ENCODE measurements at places on chromosomes 6 and 20.

DNA sequence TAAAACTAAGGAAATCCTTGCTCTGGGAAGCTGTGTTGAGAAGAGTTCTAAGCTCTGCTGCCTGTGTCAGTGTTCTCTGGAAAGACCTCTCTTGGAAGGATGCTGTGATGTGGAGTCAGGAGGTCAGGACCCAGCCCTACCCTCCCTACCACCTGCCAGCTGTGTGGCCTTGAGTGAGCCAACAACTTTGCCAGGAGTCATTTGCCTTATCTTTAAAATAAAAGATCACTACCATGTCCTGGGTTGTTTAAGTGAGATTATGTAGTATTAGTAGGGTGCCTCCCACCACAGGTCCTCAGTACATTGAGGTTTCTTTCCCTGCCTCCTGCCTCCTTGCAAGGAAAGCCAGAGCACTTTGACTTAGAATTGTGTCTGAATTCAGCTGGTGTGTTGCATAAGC is 64.9 kb downstream of the FOXO3 start:
- peak; percentile 23 for DNase-seq

DNA sequence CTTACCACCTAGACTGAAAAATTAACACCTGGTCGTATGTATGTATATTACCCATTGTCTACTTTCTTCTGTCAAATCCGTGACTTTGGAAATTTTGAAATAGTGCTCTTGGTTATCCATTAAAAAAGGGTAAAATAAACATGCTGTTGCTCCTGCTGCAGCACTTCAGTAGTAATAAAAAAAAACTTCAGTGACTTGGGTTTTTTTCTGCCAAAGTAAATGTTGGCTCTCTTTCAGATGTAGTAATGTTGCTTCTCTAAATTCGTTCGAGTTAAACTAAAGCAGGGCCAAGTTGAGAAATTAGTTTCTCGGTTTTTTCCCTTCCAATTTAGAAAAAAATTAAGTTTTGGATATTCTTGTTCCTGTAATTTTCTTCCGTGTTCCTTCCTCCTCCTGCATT is 34.2 kb downstream of the JARID2 start:
- no peak for DNase-seq

DNA sequence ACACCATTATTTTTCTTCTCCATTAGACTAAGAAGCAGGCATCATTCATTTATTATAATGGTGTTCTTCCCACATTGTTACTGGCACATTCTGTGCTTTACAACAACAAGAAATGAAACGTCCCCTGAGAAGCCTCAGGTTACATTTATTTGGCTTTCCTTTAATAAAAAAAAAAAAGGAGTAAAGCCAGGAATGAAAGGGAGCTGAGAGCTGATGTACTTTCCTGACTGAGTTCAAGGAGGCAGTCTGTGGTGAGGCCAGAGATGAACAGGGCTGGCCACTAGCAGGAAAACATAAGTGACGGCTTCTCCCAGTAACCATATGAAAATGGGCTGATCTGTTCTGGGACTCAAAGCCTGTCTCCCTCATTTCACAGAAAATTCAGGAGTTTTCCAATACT is 742.1 kb downstream of the MAFB start:
- DNase-seq: no peak

- DNase-seq: peak; percentile 36
These were observed 52.3 kb upstream of the IFNGR1 start for GRCh38 chr6:137271245-137272183.

- DNase-seq: no peak
These were observed 58.6 kb downstream of the NOL4L start for GRCh38 chr20:32526541-32526940.

DNA sequence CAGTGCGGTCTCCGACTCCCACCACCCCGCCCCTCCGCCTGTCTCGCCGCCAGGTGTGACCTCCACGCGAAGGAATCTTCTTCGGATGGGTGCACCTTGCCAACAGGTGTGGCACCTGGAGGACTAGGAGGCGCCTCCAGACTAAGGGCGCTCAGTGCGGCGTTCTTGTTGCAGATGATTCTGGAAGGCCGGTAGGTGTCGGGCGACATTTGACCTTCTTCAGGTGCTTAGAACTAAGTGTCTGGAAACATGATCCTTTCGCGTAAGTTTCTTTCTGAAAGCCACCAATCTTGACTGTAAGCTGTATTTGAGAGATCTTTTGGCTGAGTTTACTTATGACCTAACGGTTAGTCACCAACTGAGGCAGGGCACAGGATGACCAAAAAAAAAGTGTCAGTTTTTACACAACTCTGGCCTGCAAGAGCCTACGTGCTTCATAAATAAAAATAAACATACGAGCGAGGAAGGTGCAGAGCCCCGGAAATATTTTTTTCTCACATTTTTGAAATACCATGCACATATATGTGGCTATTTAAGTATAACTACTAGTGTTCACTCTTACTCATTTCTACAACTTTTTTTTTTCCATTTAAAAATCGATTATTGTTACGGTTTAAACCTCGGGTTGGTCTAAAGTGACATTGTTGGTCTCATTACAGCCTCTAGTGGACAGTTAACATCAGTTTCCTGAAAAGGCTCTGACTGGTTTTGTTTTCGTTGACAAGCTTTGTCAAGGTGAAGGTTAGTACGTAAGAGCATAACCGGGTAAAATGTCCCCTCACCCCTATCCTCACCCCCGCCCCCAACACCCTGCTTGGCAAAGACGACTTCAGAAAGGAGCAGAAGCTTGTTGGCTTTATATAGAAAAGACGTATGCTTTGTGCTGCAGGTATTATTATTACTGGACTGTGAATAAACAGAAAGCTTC is 1.6 kb upstream of the ATXN1 start:
- peak; percentile 51 for DNase-seq

GRCh38 chr6:49409951-49410542 is 53.0 kb downstream of the MMUT start:
- peak; percentile 50 for DNase-seq

GRCh38 chr6:169038691-169039090 is 215.0 kb downstream of the THBS2 start:
- no peak for DNase-seq

GRCh38 chr6:144675231-144675861 is 390.2 kb downstream of the UTRN start:
- DNase-seq: peak; percentile 63

GRCh38 chr6:136007345-136007744 is 155.8 kb downstream of the PDE7B start:
- DNase-seq: no peak

DNA sequence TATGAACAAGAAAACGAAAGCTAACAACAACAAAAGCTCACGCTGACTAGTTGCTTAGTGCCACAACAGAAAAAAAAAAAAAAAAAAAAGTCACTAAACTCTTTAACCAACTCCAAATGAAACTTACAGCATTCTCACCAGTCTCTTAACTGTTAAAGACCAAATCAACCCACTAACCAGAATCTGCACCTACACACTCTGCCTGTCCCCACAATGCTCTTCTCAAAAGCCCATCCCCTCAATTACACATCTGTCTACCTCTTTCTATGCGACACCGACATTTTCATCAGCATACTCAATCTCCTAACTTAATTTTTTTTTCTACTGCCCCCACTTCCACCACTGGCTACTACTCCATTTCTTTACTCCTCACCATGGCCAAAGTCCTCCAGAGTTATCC is 34.3 kb downstream of the NOL7 start:
- DNase-seq: no peak

DNA sequence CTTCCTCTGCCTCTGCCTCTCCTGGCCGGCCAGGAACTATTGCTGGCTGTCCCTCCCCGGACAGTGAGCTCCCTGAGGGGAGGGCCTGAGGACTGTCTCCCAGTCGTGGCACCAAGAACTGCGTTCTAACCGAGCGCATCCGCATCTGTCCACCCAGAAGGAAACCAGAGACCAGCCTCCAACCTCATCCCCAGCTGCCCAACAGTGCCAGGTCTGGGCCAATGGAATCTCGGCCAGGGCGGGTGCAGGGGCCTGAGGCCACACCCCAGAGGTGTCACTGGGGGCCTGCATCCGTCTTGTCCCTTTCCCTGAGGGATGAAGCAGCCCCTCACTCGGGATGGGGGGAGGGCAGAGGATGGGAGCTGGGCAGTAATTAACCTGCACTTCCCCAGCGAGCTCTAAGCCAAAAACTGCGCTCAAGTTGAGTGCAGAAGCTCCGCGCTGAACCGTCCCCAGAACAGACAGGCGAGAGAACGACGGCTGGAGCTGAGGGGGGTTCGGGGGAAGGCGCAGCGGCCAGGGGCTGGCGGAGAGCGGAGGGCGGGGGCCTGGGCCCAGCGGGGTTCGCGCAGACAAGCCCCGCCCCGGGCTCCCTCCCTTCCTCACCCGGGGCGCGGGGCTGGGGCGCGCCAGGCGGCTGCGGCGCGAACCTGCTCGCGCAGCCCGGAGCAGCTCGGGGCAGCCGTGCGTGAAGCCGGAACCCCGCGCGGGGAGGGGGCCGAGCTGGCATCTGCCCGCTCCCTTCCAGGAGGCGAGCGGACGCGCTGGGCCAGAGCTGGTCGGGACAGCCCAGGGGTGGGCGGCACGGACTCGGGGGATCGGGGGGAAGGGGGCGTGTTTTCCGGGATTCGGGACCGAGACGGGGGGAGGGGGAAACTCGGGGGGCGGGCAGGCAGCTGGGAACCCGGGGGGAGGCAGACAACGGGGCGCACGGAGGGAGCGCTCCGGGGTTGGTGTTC is 1.4 kb downstream of the TFEB start:
- DNase-seq: peak; percentile 78

GRCh38 chr6:3377536-3378397 is 79.1 kb downstream of the SLC22A23 start:
- no peak for DNase-seq

GRCh38 chr6:135890876-135891275 is 39.4 kb downstream of the PDE7B start:
- no peak for DNase-seq

DNA sequence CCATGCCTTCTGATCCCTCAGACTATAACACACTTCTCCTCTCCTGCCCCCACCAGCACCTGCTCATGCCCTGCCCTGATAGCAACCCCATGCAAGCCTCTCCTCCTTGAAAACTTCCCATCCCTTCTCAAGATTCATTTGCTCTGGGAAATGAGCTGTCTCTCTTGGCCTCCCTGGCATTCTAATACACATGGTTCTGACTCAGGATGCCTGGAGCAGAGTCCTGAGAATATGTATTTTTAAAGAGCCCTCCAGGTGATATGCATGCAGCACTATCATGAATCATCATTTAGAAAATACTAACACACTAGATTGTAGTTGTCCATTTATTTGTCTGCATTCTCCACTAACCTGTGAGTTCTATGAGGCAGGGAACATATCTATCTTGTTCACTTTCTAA is 26.6 kb downstream of the HDGFL1 start:
- DNase-seq: peak; percentile 92

DNA sequence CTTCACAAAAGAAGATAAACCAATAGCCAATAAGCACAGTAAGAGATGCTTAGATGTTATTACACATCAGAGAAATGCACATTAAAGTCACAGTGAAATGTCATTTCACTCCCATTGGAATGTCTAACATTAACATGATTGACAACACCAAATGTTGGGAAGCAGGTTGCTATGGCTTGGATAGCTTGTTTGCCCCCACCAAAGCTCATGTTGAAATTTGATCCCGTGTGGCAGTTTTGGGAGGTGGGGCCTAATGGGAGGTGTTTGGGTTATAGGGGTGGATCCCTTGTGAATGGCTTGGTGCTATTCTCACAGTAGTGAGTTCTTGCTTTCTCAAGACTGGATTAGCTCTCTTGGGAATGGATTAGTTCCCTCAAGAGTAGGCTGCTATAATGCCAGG is 44.8 kb downstream of the MRAP2 start:
- no peak for DNase-seq

GRCh38 chr6:102197211-102197610 is 803.7 kb downstream of the GRIK2 start:
- DNase-seq: no peak

- DNase-seq: no peak
These were observed 58.2 kb downstream of the ZHX3 start for GRCh38 chr20:41259309-41259708.

- no peak for DNase-seq
These were observed 148.2 kb downstream of the BMP7 start for GRCh38 chr20:57118107-57118769.

GRCh38 chr6:136982928-136983327 is 60.8 kb downstream of the SLC35D3 start:
- DNase-seq: no peak

DNA sequence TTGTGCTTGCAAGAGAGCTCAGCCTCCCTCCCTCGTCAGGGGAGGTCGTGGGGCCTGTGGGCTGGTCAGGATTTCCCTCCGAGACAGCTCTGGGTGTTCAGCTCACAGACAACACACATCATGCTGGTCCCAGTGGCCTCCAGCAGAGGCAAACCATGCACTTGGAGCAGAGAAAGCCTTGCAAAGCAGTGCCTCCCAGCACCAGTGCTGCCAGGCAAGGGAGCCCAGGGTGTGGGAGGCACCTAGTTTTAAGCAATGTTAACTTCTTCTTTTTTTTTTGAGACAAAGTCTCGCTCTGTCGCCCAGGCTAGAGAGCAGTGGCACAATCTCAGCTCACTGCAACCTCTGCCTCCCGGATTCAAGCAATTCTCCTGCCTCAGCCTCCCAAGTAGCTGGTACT is 34.0 kb upstream of the INSM1 start:
- DNase-seq: no peak

DNA sequence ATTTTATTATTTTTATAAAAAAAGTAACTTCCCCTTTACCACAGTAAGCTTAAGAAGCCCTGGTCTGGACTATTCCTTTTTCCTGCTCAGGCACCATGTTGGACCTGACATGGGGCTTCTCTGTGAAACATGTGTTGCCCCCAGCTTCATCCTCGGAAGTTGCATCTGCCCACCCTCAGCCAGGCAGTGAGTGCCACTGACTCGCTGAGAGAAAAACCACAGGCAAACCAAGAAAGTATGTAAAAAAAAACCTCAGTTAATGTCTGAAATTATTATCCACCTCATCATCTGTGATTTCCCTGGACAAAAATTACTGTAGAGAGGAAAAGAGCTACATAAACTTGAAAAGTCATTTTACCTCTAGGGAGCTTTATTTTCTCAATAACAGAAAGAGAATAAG is 109.9 kb upstream of the MCHR2 start:
- no peak for DNase-seq

DNA sequence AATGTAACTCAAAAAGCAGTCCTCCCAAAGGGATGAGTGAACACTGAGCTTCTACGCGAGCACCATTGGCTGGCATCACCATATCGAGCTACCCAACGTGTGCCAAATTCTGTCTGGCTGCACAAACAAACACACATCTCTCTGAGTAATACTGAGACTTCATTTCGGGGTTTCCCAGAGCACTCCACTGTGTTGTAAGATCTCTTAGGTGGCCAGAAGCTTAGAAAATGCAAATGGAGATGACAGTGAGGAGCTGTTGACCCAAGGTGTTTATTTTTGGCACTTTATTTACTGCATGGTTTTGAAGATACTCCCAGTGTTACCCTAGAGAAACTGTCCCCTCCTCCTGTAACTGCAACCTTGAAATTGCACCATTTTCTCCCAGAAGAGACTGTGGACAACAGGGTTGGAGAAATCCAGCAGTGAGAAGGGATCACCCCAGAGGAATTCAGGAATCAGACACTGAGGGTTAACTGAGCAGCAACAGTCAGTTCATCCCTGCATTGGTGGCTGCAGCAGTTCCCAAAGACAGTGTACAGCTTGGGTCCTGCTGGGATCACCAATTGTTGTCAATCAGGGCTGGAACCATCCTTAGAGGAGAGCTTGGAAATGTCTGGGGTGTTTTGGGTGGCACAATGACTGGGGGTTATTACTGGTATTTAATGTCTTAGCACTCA is 1.0 kb upstream of the RIPOR2 start:
- DNase-seq: no peak
